A673 (cell line): ENCODE measurements at places on chromosomes 11 and 22. TPM values are rescaled to one million over a fixed set of nuclear protein-coding genes. Genes with fewer than 3 reads are reported as not detected.

GRCh38 chr11:110092111-110092514 is 1.1 kb upstream of the ZC3H12C start:
- H3K36me3 ChIP-seq = no peaks in the 10 kb centered on the region
- H3K4me1 ChIP-seq = peaks cover 35% of the 10 kb centered on the region
- DNase-seq = peak; percentile 31
- peak overlapping the region; percentile 77 for H3K4me3 ChIP-seq
- no peaks in the 10 kb centered on the region for H3K27me3 ChIP-seq

- peaks cover 10% of the 10 kb centered on the region for H3K4me1 ChIP-seq
- H3K27me3 ChIP-seq = peaks cover 11% of the 10 kb centered on the region
- H3K27ac ChIP-seq = no peak within 1 kb of the TSS
- peak; percentile 50 for DNase-seq
- no peaks in the 10 kb centered on the region for H3K36me3 ChIP-seq
- peak within 1 kb of the TSS; percentile 55 for H3K4me3 ChIP-seq
Measured at GRCh38 chr22:46537225-46537945, at the start of gene CELSR1. Gene CELSR1 (minus strand): TSS chr22:46537620. CDS start chr22:46537170, 450 bp downstream.

DNA sequence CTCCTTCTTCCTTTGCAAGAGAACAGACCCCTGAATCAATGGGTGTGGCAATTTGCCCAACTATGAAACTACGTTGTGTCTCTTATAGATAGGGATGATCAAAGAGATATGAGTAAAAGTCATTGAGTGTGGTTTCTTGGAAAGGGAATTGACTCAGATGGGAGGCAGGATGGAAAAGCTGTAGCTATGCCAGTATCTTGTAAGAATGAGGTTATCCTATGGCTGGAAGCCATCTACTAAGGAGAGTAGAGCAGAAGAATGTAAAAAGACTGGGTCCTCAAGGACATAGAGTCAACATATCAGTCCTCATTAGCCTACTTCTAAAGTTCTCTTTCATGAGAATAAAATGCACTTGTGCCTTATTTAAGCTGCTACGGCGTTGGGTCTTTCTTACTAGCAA is 78.9 kb upstream of the POU2AF2 start:
- H3K27ac ChIP-seq = no peak overlapping the region
- no peak overlapping the region for H3K4me3 ChIP-seq
- DNase-seq = no peak
- no peaks in the 10 kb centered on the region for H3K27me3 ChIP-seq

GRCh38 chr11:36077368-36077767 is 133.5 kb downstream of the LDLRAD3 start:
- H3K4me1 ChIP-seq = peaks cover 8% of the 10 kb centered on the region
- no peak for DNase-seq
- H3K4me3 ChIP-seq = no peak overlapping the region
- H3K27me3 ChIP-seq = no peaks in the 10 kb centered on the region
- H3K27ac ChIP-seq = no peak overlapping the region
- no peaks in the 10 kb centered on the region for H3K36me3 ChIP-seq

DNA sequence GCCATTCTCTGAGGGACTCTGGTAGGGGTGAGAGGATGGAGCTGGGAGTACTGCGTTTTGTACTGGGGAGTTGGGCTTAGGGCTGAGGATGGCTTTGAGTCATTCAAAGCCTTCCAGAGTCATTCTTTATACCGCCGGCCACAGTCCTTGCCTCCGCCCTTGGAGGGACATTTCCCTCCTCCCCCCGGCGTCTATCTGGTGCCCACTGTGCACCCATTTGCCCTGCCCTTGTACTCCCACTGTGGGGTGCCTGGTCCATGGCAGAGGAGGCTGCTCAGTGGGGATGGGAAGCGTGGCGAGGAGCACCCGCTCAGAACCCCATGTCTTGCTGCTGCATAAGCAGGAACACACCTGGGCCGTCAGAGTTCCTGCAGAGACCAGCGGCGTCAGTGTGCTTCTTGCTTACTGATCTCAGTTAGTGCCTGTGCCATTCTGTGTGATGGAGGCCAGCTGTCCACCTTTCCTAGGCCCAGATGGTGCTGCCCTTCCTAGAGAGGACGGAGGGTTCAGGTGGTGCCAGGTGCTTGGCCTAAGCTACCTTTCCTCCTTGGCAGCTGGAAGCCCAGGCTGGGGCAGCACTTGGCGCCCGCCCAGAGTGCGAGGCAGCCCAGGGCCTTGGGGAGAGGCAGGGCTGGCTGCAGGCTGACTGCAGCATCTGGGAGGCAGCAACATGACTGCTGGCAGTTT is 23.3 kb upstream of the TMEM191C start:
- H3K4me3 ChIP-seq = no peak overlapping the region
- H3K36me3 ChIP-seq = peaks cover 7% of the 10 kb centered on the region
- H3K27me3 ChIP-seq = no peaks in the 10 kb centered on the region

DNA sequence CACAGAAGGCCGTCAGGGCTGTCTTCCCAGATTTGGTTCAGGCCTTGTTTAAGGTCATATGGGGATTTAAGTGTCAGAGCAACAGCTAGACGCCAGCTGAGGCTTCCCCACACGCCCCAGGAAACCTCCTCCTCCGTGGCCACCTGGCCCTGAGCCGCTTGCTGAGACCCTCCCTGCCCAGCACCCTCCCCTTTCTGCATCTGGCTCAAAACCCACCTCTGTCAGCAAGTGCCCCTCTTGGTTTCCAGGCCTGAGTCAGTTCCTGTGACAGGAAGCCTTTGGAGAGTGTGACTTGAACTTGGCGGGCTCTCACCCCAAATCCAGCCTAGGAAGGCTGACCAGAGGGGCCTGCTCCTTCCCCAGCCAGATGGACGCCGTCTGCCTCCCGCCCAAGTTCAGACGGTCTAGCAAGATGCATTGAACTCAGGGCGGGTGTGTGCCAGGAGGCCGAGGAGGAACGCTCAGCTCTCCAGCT is 561 bp downstream of the FXYD2 start:
- H3K4me1 ChIP-seq = no peaks in the 10 kb centered on the region
- H3K4me3 ChIP-seq = no peak overlapping the region
- H3K27me3 ChIP-seq = no peaks in the 10 kb centered on the region
- H3K36me3 ChIP-seq = no peaks in the 10 kb centered on the region

DNA sequence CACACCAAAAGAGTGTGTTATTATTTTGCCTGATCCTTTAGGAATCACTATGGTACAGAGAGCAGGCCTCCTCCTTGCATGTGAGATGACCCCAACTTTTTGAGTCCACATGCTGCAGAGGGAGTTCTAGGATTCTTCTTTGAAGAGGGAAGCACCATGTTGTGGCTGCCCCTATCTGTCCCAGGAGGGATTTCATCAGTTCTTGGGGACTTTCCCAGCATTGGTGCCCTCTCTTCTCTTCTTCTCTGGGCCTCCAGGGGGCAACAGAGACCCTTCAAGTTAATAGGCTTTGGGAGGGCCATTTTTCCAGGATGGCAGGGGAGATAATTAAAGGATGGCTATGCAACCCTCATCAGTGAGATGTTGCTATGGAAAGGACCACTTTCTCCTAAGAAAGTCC is 3.6 kb downstream of the MMP1 start:
- H3K4me1 ChIP-seq = peaks cover 8% of the 10 kb centered on the region
- H3K27me3 ChIP-seq = no peaks in the 10 kb centered on the region
- H3K27ac ChIP-seq = peak overlapping the region; percentile 48
- DNase-seq = peak; percentile 95

DNA sequence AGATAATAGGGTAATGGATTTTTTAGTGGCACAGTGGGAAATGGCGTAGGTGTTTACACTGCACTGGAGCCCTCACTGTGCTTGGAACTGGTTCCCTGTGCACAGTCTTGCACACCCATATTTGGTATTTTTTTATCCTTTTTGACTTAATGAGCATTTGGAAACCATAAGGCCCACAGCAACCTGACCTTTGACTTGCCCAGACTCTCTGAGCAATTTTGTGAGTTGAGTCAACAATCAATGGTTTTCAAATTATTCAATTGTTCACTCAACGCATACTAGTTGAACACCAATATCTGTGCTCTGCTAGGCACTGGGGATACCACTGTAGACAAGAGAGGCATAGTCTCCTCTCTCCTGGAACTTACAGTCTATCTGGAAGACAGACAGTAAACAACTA is 14.3 kb downstream of the CD44 start:
- H3K27ac ChIP-seq = no peak overlapping the region
- H3K4me3 ChIP-seq = no peak overlapping the region
- no peak for DNase-seq
- H3K27me3 ChIP-seq = peaks cover 7% of the 10 kb centered on the region
- H3K4me1 ChIP-seq = no peaks in the 10 kb centered on the region

DNA sequence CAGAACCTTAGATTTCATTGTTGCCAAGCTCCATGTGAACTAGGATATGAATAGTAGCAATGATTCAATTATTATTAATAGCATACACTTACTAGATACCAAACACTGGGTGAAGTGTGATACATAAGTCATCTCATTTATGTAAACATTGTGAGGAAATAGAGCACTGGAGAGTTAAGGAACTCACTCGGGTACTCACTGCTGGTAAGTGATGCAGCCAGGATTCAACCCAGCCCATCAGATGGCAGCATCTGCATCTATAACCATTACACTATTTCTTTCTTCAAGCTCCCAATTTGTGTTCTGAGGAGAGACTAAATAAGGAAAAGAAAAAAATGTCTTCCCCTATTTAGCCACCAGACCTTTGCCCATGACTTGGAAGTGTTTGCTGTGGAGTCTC is 10.2 kb upstream of the ALG8 start:
- H3K4me3 ChIP-seq = no peak overlapping the region
- H3K27me3 ChIP-seq = no peaks in the 10 kb centered on the region
- no peaks in the 10 kb centered on the region for H3K4me1 ChIP-seq
- DNase-seq = peak; percentile 25
- no peak overlapping the region for H3K27ac ChIP-seq

DNA sequence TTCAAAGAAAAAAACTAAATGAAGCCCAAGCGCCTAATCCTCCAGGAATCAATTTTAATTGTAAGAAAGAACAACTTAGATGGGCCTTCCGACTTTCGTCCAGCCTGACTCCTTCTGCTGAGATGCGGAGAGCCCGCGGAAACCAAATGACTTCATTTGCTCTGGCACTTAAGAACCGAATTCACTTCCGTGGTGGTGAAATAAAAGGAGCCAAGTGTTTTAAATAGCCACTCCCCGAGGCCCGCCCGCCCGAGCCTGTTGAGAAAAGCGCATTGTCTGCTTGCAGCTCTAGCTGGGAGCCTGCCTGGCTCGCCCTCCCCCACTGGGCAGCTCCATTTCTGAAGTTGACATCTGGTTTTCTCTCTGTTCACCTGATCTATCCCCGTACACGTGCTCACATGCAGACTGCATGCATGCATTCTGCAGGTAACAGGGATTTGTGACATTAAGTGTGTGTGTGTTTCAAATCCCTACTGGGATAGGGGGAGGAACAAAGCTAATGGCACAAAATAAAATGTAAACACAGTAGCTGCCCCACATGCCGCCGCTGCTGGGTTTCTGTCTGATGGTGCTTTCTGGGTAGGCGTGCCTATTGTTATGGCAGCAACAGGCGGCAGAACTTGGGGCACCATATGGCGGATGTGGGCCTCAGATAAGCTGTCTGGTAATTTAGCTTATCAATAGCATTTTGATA is 6.2 kb downstream of the TEAD1 start:
- H3K36me3 ChIP-seq = no peaks in the 10 kb centered on the region
- peak overlapping the region; percentile 68 for H3K27ac ChIP-seq
- peak; percentile 95 for DNase-seq
- H3K4me3 ChIP-seq = peak overlapping the region; percentile 31
- no peaks in the 10 kb centered on the region for H3K27me3 ChIP-seq
- H3K4me1 ChIP-seq = peaks cover 58% of the 10 kb centered on the region

GRCh38 chr11:74014880-74015279 is 6.0 kb upstream of the UCP3 start:
- no peaks in the 10 kb centered on the region for H3K36me3 ChIP-seq
- no peaks in the 10 kb centered on the region for H3K4me1 ChIP-seq
- no peak for DNase-seq
- H3K4me3 ChIP-seq = no peak overlapping the region
- H3K27me3 ChIP-seq = no peaks in the 10 kb centered on the region

GRCh38 chr11:35711173-35711910 is 48.8 kb downstream of the TRIM44 start:
- H3K36me3 ChIP-seq = no peaks in the 10 kb centered on the region
- peak; percentile 34 for DNase-seq
- no peak overlapping the region for H3K4me3 ChIP-seq
- H3K4me1 ChIP-seq = no peaks in the 10 kb centered on the region

- H3K27me3 ChIP-seq = no peaks in the 10 kb centered on the region
- no peak for DNase-seq
- H3K4me1 ChIP-seq = no peaks in the 10 kb centered on the region
- H3K4me3 ChIP-seq = no peak overlapping the region
- H3K36me3 ChIP-seq = peaks cover 9% of the 10 kb centered on the region
Measured at GRCh38 chr22:20451920-20452319, 14.3 kb upstream of the SCARF2 start.

DNA sequence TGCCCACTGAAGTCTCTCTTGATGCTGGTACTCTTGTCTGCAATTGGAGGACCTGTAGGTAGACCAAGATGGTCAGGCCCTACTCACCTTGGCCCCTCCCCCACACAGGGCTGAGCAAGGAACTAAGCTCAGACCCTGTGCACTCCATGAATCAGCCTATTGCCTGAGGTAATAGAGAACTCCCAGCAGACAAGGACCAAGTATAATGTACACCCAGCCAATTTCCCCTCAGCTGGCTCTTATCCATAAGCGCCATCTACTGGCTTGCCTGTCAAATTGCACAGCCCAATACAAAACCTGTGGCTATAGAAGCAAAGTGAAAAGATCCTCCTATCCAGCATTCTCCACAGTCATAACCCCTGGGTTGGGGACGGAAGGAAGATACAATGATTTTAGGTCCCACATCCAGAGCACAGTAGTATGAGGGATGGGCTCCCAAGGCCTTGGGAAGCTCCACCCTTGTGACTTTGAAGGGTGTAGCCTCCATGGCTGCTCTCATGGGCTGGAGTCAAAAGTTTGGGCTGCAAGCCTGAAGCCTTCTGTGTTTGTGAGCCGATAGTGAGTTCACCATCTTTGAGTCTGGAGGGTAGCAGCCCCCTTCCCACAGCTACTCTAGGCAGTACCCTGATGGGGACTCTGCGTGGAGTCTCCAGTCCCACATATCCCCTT is 56.0 kb downstream of the GLYATL2 start:
- peak; percentile 78 for DNase-seq
- H3K4me3 ChIP-seq = no peak overlapping the region
- no peak overlapping the region for H3K27ac ChIP-seq
- H3K36me3 ChIP-seq = no peaks in the 10 kb centered on the region
- H3K27me3 ChIP-seq = no peaks in the 10 kb centered on the region
- H3K4me1 ChIP-seq = no peaks in the 10 kb centered on the region

- H3K27me3 ChIP-seq = no peaks in the 10 kb centered on the region
- H3K36me3 ChIP-seq = peaks cover 53% of the 10 kb centered on the region
- no peak overlapping the region for H3K4me3 ChIP-seq
- no peak overlapping the region for H3K27ac ChIP-seq
- no peak for DNase-seq
Measured at GRCh38 chr11:47327025-47327424, 25.5 kb downstream of the MYBPC3 start.

DNA sequence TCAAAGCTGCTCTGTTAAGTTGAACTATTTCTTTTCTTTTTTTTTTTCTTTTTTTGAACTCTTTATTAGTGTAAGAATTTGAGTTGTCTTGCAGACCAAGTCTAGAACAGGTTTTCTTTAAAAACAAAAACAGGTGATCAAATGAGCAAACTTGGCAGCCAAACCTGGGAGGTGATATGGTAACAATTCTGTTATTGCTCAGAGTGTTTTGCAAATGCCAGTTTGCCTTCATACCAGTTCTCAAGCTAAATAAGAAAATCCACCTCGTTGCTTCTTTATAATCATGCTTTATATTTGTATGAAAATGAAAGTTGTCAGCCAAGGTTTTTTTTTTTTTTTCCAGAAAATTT is 76.9 kb downstream of the DEPDC5 start:
- no peaks in the 10 kb centered on the region for H3K27me3 ChIP-seq
- H3K27ac ChIP-seq = no peak overlapping the region
- no peaks in the 10 kb centered on the region for H3K36me3 ChIP-seq
- no peak overlapping the region for H3K4me3 ChIP-seq

Gene C11orf16
- not detected in 2 replicates for total RNA-seq

Gene PGA4
- not detected in 2 replicates for total RNA-seq

Gene MSANTD2
- 31.4 and 33.3 TPM in 2 replicates for total RNA-seq

Gene BBOX1
- not detected in 2 replicates for total RNA-seq

Gene OR51G2
- total RNA-seq = not detected in 2 replicates

Gene CPSF7
- total RNA-seq = 160 and 162 TPM in 2 replicates

Gene BTBD18
- total RNA-seq = not detected in 2 replicates
